Stimulated activated CD8-positive, alpha-beta memory T cell treated with anti-CD3 and anti-CD28 coated beads, Interleukin-15, amount 100 ng/mL, for 48 hours (primary cell): ENCODE measurements at places on chromosomes 3 and 15.

GRCh38 chr15:33788906-33789540 lies 179.3 kb upstream of the CHRM5 start:
- no peak for DNase-seq

GRCh38 chr3:194032828-194033435 lies 103.0 kb upstream of the HES1 start:
- no peak for DNase-seq

DNA sequence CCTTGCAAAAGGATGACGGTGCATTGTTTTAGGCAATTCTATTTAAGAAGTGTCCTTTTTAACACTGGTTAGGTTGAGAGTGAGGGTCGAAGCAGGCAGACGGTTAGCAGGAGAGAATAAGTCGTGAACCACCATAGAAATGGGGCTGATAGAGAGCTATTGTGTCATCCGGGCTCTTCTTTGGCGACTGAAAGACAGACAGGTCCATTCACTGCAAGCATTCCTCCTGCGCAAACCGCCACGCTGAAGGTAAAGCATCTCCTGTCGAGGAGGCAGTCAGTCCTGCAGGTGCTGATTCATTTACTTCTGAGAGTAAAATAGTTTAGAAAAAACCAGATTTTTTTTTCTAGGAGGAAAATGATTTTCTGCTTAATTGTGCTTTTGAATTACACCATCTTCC lies 1002.8 kb upstream of the NR2F2 start:
- DNase-seq = no peak

DNA sequence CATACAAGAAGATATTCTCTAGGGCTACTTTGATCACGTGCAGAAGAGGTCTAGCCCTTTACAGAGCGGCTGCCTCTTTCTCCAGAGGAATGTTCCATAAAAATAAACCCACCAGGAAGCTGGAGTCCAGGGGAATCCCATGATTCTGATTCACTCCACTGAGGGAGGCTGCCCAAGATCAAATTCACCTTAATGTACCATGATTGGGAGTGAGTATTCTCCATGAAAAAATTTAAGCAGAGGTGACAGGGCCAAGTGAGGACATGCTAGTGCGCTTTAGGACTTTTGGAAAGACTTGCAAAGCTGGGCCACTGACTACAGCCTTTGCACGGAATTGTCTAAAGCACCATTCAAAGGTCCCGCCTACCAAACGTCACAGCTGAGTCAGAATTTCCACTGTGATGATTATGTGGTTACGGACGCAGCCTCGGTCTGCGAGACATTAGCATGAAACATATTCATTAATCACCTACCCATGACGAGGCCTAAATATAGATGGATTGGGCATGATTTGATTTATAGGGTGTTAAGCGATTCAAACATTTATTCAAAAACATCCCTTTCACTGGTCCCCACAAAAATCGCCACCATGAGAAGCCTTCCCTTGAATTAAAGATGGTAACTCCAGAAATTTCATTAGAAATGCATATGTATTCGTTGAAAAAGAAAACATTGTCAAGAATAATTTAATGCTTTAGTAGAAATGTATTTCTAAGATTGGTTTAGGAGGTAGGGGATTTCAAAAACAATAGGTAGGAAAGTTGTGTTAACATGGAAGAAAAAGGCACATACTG lies 152.6 kb downstream of the GREM1 start:
- no peak for DNase-seq

- DNase-seq = no peak
These were observed 44.8 kb upstream of the RPS17 start for GRCh38 chr15:82585072-82585471.

DNA sequence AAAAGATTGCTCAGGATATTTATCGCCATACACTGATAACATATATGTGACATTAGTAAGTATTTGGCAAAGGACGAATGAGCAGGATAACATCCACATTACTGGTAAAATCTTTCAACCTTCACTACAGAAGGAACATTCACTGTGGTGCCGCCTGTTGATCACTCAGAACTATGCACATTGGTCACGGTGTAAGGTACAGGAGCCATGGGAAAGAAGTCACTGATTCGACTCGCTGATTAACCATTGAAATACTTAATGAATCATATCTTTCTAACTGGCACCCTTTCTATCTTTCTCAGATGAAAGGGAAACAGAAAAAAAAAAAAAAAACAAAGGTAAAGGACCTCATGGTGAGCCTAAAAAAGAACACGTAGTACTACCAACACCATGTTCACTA lies 68.8 kb downstream of the TJP1 start:
- no peak for DNase-seq

DNA sequence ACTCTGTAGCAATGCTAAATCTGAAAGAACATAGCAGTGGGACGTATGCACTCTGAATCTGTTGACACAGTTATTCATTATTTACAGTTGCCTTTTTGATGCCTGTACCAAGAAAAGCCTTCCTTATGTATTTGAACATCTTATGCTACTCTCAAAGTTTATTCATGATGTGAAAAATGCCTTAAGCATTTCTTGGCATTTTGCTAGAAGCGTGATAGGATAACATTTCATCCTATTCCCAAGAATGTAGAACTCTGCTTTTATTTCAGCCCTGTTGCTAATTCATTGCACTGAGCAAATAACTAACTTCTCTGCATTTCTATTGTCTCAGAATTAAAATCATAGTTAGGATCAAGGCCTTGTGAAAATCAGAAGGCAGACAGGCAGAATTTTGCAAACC lies 105.5 kb downstream of the STRIT1 start:
- no peak for DNase-seq

DNA sequence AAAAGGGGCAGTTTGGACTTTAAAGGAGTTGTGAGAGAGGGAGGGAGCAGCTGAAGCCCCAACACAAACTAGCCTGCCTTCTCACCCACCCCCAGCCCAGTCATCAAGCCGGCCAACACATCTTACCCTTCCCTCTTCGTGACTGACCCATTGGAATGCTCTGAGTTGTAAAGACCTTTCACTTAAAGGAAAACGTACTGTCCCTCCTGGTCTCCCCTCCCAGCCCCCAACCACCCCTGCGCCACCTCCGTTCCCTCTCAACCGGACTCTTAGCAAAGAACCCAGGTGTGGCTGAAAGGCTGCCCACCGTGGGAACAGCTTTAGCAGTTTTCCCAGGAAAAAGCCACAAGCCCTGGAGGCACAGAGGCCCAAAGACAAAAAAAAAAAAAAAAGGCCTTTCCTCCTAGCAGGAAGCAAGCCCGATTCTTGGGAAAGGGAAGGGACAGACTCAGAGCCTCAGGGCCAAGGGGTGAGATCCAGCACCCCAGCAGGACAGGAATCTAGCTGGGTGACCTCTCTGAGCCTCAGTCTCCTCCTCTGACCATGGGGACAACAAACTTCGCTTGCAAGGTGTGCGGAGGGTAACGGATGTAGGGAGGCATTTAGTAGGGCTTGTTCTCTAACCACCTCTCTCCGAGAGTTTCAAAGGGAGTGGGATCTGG lies 2.4 kb downstream of the CYP11A1 start:
- no peak for DNase-seq

GRCh38 chr3:140529096-140529495 lies 148.8 kb upstream of the TRIM42 start:
- no peak for DNase-seq

DNA sequence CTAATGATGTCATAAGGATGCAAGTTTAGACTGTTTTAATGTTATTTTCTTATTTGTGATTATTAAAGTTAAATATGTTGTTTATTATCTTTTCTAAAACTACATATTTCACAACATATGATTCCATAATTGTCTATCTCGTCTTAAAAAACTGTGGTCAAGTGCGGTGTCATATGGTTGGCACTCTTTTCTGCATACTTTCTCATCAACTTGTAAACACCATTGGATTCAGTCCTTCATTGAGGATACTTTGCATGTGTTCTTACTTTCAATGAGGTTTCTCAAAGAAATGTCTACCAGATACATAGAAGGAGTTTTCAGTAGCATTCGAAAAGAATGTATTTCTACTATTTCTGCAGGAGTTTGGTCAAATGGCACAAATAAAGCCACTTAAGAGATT lies 22.0 kb upstream of the ALPK3 start:
- no peak for DNase-seq

DNA sequence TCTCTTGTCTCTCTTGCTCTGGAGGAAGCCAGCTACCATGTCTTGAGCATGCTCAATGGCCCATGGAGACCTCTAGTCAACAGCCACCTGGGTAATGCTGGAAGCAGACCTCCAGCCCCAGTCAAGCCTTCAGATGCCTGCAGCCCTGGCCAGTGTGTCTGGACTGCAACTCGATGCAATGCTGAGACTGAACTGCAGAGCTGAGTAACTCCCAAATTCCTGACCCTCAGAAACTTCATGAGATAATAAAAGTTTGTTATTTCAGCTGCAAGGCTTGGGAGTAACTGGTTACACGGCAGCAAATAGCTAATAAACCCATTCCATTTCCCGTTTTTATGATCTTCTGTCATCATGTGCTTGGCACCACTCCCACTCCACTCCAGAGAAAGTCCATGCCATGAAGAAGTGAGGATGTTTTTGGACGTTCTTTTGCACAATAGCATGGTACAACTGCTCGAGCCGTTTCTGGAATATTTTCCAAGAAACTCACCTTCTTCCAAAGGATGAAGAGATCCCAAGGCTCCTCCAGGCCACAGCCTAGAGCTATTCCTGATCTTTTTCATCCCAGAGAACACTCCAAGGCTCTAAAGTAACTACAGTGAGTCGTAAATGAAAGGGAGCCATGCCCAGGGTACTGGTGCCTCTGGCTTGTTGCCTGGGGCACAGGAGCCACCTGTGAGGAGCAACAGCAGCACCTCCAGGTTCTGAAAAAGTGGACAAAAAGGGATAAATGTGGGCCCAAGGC lies 72.0 kb upstream of the KLF13 start:
- DNase-seq = no peak

DNA sequence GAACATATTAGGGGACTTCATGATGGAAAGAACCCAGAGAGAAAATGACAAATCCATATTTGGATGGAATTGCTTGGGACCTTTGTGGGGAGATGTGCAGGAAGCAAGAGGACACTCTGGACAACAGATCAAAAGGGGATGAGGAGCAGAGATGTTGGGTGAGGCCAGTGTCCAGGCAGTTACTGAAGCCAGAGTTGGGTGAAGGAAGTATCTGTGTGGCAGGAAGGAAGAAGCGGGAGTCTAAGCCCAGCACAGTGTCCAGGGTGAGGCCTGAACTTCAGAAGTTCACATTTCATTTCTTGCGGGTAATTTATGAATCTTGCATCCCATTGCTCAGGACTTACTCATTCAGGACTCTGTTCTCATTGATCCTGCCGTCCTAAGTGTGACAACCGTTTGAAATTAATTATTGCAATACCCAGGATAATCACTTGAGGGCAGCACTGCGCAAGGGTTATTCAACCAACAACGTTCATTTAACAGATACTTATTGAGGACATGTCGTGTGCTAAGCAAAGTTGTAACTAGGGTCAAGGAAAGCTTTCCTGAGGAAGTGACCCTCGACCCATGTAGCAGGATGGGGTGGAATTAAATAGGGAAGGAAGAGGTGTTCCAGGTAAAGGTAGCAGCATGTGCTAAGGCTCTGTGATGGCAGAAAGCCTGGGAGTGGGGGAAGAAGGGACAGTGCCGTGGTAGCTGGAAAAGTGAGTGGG lies 61.3 kb upstream of the CMTM8 start:
- peak; percentile 9 for DNase-seq

GRCh38 chr15:90681056-90681455 lies 36.1 kb upstream of the BLM start:
- DNase-seq = no peak

DNA sequence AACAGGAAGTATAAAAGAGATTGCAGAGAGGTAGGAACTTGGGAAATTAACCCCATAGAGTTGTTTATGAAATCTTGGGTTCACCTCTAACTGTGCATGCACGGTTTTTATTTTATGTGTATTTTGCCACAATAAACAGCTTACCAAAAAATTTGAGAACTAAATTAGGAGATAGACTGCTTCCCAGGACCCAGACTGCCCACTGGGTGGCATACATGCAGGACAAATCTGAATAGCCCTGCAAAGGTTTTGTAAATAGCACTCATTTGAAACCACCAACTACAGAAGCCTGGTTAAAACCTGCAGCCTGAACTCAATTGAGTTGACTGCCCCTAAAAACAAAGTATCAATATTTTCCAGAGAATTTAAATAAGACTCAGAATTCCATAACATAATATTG lies 96.4 kb upstream of the SLCO2A1 start:
- DNase-seq = no peak

- DNase-seq = peak; percentile 31
These were observed at the start of gene GATA2 for GRCh38 chr3:128492671-128493569. Gene GATA2 (minus strand): TSS chr3:128493201. CDS start chr3:128487031, 6,170 bp downstream.
